ENCODE measurements at places on chromosomes 7 and 10.

DNA sequence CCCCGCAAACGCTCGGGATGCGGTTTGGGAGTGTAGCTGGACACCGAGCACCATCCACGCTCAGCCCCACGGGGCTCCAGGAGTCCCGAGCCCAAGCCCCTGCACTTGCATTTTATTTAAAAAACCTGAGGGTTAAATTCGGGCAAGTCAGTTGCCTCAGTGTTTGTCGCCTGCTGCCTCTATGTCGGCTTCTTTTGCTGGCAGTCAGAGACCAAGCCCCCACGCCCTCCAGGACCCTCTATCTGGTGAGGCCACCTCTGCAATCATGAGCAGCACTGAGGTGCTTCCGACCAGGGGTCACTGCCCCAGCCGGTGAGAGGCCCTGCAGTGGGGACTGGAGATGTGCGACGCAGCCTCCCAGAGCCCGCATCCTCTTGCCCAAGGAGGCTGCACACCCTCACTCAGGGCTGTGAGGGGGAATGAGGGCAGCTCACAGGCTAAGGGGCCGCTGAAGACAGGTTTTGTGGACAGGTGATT lies 13.3 kb upstream of the ZNF273 start:
- DNase-seq: no peak

DNA sequence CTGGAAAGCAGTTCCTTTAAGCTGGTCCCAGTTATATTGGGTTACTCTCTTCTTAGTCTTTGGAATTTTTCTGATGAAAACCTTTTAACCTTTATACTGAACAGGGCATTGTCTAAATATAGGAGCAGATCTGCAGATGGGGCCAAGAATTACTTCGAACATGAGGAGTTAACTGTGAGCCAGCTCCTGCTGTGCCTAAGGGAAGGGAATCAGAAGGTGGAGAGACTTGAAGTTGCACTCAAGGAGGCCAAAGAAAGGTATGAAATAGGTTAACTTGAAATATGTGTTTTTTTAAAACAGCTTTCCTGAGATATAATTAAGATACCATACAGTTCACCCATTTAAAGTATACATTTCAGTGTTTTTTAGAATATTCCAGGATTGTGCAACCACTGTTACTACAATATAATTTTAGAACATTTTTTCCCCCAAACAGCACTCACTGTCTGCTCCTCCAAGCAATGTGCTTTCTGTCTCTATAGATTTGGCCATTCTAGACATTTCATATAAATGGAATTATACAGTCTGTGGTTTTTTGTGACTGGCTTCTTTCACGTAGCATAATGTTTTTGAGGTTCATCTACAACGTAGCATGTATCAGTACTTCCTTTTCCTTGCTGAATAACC lies 18.9 kb downstream of the OPTN start:
- DNase-seq: no peak

DNA sequence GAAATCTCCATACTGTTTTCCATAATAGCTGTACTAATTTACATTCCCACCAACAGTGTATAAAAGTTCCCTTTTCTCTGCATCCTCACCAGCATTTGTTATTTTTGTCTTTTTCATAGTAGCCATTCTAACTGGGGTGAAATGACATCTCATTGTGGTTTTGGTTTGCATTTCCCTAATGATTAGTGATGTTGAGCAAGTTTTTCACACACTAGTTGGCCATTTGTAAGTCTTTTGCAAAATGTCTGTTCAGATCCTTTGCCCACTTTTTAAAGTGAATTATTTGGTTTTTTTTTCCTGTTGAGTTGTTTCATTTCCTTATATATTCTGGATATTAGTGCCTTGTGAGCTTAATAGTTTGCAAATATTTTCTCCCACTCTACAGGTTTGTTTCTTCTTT lies 101.0 kb upstream of the NFE2L3 start:
- no peak for DNase-seq

DNA sequence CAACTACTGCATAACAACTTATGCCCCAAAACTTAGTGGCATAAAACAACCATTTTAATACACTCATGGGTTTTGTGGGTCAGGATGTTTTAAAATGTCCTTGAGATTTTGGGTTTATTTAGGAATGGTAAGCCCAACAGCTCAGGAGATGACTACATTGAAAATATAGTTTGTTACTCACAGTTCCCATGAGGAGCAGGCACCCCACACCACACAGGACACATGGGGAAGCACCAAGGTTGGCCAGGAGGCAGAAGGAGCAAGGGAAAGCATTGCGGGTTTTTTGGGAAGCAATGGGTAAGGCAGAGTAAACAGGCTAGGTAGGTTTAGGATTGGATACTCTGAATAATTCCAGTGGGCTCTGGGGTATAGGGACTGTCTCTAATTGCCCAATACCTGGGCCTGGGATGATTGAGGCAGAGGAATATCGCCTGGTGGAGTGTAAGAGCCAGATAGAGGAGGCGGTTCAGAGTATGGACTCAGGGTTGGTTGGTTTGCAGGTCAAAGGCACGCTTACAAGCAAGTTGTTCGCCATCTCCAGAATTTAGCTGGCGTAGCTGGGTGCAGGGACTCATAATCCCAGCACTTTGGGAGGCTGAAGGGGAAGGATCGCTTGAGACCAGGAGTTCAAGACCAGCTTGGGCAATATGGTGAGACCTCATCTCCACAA lies 10.0 kb upstream of the MARVELD1 start:
- DNase-seq: no peak

GRCh38 chr7:148662646-148663045 lies 36.1 kb upstream of the CUL1 start:
- DNase-seq: no peak

DNA sequence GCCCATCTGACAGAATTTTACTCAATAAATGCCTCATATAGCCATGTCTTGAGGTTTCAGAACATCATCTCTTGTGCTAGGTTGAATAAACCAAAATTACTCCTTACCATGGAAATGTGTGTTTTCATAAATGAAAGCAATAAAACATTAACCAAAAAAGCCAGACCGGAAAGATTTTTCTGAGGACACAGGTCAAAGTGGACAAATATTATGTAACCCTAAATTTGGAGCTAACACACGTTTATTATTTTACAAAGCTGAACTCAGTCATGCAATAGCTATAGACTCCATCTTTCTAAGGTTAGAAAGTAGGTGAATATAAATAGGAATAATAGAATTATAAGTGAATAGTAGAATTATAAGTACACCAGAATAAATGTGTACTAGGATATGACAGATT lies 269.1 kb downstream of the TSPAN12 start:
- no peak for DNase-seq

- DNase-seq: peak; percentile 17
These were observed 457 bp downstream of the ACADSB start for GRCh38 chr10:123009105-123009820.

DNA sequence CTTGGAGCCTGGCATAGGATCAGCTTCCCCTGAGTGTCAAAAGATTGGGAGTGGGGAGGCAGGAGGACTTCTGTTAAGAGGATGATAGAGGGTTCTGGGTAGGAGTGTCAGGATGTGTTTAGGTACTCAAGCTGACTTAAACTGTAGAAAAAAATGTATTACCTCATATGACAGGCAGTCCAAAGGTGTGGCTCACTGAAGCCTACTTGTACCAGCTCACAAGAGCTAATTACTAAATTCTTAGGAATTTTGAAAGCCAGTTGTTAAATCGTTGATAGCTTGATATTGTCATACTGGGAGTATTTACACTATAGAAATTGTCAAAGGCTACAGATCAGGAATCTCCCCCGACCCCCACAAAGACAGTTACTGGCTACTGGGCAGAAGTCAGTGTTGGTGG lies 32.1 kb downstream of the FAS start:
- DNase-seq: no peak

Measured in T-helper 2 cell (primary cell).